ENCODE measurements at places on chromosomes 12 and 14. TPM values are rescaled to one million over a fixed set of nuclear protein-coding genes. Genes with fewer than 3 reads are reported as not detected.

Gene KRT3
- total RNA-seq = not detected

Gene ANKS1B
- 3.4 TPM for total RNA-seq

Gene GALNT4
- 3.1 TPM for total RNA-seq

Gene MBIP
- 31.4 TPM for total RNA-seq

Gene CMKLR1
- 0.66 TPM for total RNA-seq

Gene TMPRSS12
- total RNA-seq = not detected

Gene KRT5
- not detected for total RNA-seq

Gene NRIP2
- total RNA-seq = 0.15 TPM

Gene BCL2L14
- 0.28 TPM for total RNA-seq

GRCh38 chr12:132319991-132320570, 9.3 kb downstream of the GALNT9 start:
- no peak for DNase-seq

DNA sequence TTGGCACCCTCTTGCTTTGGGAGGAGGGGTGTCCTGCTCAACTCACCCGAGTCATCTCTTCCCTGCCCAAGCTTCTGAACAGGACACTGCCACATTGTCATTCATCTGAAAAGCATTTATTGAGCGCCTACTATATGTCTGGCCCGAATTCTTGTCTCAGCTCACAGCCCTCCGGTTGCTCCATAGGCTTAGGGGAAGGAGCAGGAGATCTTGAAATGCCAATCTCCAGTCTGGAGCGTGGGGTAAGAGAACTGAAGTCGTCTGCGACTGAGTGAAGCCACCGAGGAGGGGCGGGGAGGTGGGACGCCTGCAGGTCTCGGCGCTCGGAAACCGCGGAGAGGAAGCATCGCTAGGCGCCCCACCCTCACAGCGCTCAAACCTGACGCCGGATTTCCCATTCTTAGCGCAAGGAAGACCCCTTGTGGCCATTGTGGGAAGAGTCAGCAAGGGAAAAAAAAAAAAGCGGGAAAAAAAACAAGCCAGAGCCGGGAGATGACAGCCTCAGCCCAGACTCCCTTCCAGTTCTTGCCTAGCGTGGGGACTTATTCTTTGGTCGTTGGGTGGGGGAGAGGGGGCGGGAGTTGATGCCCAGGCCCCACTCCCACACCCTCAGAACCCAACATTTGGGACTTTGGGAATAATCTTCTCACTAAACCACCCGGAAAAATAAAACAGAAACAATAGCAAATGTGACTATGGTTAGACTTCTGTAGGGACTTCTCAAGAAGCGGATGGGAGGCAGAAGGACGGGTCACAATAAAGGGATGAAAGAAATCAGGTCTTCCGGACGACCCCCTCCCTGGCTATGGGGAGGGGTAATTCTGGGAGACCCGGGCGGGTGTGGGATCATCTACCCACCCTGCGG, 28.2 kb upstream of the SMUG1 start:
- DNase-seq = peak; percentile 95

DNA sequence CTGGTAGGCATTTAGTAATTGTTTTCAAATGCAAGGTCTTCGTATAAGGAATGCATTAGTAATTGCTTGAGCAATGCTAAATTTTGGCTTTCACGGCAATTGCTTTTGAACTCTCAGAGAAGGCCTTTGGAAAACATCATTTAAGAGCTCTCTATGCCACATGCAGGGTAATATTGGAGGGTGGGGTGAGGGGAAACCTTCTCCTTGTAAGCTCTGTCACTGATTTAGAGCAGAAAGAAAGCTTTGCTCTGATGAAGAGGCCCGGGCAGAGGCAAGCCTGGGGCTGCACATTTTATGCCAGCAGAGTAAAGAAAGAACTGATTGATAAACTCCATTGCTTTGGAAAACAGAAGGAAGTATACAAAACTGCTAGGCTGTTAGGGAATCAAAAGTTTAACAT, 70.9 kb downstream of the TRIM9 start:
- no peak for DNase-seq

DNA sequence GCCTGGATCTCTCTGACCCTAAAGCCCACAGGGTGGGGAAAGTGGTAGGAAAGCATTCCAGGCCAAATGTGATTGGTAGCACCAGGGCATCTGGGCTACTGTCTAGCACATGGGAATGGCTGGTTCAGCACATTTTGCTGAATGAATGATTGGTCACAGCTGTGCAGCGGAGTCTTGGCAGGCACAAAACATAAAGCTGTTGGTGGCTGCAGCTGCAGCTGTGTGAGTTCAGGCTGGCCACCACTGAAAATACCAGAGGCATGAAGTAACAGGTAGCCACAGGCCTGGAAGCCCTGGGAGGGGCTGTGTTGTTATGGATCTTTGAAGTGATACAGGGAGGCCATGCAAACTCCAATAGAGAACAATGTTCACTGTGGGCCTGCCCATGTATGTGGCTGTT, 72.7 kb downstream of the MYRFL start:
- DNase-seq = peak; percentile 59

- DNase-seq = no peak
Observed at GRCh38 chr14:102539544-102540314, 30.2 kb upstream of the ANKRD9 start.

DNA sequence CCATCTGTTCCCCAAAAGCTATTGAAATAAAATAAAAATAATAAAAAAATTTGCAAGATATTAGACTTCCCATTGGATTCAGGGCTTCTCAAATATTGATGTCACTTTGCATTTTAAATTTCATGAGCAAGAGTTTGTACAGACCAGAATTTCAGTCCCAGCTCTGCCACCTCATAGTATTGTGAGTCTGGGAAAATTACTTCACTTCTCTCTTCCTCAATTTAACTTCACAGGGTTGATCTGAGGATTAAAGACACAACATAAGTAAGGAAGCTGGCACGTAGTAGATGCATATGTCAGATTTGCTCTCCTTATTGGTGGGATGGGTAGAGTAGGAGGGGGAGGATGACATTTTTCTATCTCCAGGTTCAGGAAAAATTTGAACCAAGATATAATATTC, 32.8 kb downstream of the COX8C start:
- no peak for DNase-seq

GRCh38 chr14:34356264-34356654, 105.8 kb downstream of the SPTSSA start:
- no peak for DNase-seq

GRCh38 chr14:38280081-38280480, 24.2 kb upstream of the CLEC14A start:
- no peak for DNase-seq

- DNase-seq = no peak
Observed at GRCh38 chr14:53743371-53743770, 213.3 kb downstream of the BMP4 start.

GRCh38 chr14:67358924-67359774, 455 bp downstream of the ATP6V1D start:
- no peak for DNase-seq

DNA sequence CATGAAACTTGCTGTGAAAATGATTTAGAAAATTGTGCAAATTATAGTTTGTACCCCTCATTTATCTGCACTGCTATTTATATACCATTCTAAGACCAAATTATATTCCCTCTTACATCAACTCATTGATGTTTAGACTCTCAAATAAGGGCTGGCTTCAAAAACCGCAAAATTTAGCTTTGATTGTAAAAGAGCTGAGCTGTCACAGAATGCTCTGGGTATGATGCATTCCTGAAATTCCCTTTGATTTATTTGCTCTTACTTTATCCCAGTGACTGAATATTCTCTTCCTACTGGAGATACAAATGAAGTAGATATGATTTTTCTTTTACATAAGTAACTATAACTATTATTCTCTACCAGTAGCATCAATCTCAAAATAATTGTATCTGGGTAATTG, 78.0 kb upstream of the TMTC2 start:
- no peak for DNase-seq
